Memory B cell (primary cell): ENCODE measurements at places on chromosomes 11 and 22.
A peak's percentile ranks its signal among the peaks of the same experiment; 100 is the strongest.

- no peak overlapping the region for H3K27ac ChIP-seq
- H3K4me1 ChIP-seq, result no peaks in the 10 kb centered on the region
- no peak overlapping the region for H3K4me3 ChIP-seq
- no peaks in the 10 kb centered on the region for H3K36me3 ChIP-seq
- no peaks in the 10 kb centered on the region for H3K27me3 ChIP-seq
- DNase-seq, result no peak
These were observed 753.7 kb downstream of the BRD1 start for GRCh38 chr22:49073873-49074417.

DNA sequence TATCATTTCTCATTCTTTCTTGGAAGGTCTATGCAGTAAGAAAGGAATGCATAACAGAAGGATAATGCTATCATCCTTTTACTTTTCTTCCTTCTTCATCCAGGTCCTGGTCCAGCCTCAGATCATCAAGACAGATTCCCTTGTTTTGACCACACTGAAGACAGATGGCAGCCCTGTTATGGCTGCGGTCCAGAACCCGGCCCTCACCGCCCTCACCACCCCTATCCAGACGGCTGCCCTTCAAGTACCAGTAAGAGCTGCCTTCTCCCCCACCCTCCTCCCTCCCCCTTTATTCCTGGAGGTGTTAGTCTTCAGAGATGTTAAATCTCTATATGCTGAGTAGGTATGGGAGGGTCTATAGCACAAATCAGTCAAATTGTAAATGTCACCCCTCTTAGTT, 37.9 kb downstream of the SREBF2 start:
- H3K27ac ChIP-seq, result peak overlapping the region; percentile 11
- no peak overlapping the region for H3K4me3 ChIP-seq
- H3K4me1 ChIP-seq, result peaks cover 6% of the 10 kb centered on the region
- no peaks in the 10 kb centered on the region for H3K27me3 ChIP-seq
- H3K36me3 ChIP-seq, result peaks cover 31% of the 10 kb centered on the region

- no peak for DNase-seq
- peaks cover 12% of the 10 kb centered on the region for H3K36me3 ChIP-seq
- H3K27me3 ChIP-seq, result no peaks in the 10 kb centered on the region
- no peak overlapping the region for H3K27ac ChIP-seq
These were observed 38.5 kb upstream of the GRK2 start for GRCh38 chr11:67227726-67228125.

DNA sequence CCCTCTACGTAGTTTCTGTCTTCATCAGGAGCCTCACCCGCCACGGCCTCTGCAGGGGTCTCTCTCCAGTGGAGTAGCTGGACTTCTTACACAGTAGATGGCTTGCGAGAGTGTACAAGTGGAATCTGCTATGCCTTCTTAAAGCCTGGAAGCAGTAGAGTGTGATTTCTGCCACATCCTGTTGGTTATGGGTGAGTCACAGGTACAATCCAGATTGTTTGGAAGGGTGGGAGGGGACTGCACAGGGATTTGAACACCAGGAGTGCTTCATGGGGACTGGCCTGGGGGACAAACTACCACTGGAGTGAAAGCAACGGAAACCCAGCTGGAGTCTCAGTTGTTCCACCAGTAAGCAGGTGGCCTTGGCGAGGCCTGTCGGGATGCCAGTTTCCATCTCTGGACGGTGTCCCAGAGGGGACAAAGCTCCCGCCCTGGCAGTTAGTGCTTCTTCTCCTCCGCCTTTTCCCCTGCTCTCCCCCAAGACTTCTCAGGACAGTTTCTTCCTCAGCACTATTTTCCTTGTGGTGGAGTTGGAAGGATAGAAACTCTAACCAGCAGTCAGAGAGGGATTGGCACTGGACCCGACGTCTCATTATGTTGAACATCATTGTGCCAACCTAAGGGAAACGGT, 85.0 kb upstream of the RCN1 start:
- peaks cover 7% of the 10 kb centered on the region for H3K4me1 ChIP-seq
- no peak overlapping the region for H3K4me3 ChIP-seq
- H3K36me3 ChIP-seq, result no peaks in the 10 kb centered on the region
- H3K27ac ChIP-seq, result no peak overlapping the region

GRCh38 chr11:126917531-126918204, 82.9 kb downstream of the KIRREL3 start:
- DNase-seq, result no peak
- H3K36me3 ChIP-seq, result no peaks in the 10 kb centered on the region
- H3K4me1 ChIP-seq, result no peaks in the 10 kb centered on the region
- no peak overlapping the region for H3K27ac ChIP-seq

DNA sequence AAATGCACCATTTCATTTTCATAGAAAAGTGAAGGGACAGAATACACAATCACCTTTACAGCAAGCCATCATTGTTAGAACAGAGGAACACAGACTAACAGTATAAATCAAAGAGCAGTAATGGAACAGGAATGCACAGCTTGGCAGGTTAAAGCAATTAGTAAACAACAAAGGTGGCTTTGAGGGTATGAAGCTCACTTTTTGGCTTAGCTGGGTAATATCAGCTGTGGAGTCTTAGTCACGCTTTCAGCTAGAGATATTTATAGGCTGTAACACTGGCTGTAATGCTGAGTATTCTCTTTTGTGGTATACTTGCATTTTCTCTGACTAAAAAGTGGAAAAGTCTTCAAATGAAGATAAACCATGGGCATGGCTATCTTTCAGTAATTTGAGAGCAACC, 1780.5 kb downstream of the LRRC4C start:
- no peak overlapping the region for H3K4me3 ChIP-seq
- no peak for DNase-seq
- H3K27ac ChIP-seq, result no peak overlapping the region
- no peaks in the 10 kb centered on the region for H3K4me1 ChIP-seq

DNA sequence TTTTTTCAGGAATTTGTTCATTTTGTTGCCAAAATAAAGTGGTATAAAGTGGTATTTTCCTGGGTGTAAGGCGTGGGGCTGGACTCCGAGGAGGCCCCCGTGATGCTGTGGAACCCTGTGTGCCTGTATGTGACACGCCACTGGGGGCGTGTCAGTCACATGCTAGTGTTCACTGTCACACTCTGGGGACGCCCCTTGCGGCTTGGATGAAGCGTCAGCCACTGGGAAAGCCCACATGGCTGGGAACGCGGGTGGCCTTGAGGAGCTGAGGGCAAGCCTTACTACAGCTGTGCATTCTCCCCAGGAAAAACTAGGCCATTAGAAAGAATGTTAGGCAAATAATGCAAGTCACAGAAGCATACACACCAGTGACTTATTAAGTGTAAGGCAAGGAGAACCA, 77.0 kb upstream of the SLC25A18 start:
- DNase-seq, result no peak
- H3K27ac ChIP-seq, result no peak overlapping the region
- no peak overlapping the region for H3K4me3 ChIP-seq
- peaks cover 10% of the 10 kb centered on the region for H3K4me1 ChIP-seq
- H3K36me3 ChIP-seq, result no peaks in the 10 kb centered on the region

DNA sequence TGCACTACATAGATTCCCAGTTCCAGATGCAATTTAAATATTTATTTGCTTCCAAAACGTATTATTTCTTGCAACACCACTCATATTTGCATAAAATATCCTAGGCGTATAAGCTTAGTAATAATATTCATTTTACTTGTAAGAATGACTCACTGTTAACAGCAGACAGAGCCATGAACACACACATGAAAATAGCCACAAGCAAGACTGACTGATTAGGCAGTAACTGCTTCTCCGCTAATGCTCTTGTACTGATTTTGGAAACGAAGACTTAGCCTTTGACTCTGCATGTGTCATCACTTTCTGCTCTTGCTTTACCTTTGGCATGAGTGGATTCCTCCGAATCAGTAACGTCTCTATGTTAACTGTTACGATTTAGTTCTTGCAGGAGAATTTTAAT, 6.0 kb downstream of the OR10Q1 start:
- DNase-seq, result no peak
- no peak overlapping the region for H3K27ac ChIP-seq
- H3K27me3 ChIP-seq, result peaks cover 10% of the 10 kb centered on the region
- H3K36me3 ChIP-seq, result no peaks in the 10 kb centered on the region
- no peak overlapping the region for H3K4me3 ChIP-seq
- H3K4me1 ChIP-seq, result no peaks in the 10 kb centered on the region

- no peak for DNase-seq
- H3K4me1 ChIP-seq, result no peaks in the 10 kb centered on the region
- no peak overlapping the region for H3K27ac ChIP-seq
- no peaks in the 10 kb centered on the region for H3K36me3 ChIP-seq
- peaks cover 6% of the 10 kb centered on the region for H3K27me3 ChIP-seq
These were observed 83.6 kb downstream of the PIWIL4 start for GRCh38 chr11:94650756-94651155.
